ENCODE measurements at places on chromosomes 3 and 15. TPM values are rescaled to one million over a fixed set of nuclear protein-coding genes. Genes with fewer than 3 reads are reported as not detected.

GRCh38 chr15:57820119-57820518 is 113.6 kb downstream of the POLR2M start:
- DNase-seq = no peak

- DNase-seq = no peak
Observed at GRCh38 chr3:37198547-37198946, 24.2 kb upstream of the LRRFIP2 start.

GRCh38 chr3:40103829-40104228 is 205.7 kb upstream of the EIF1B start:
- DNase-seq = no peak

GRCh38 chr3:112736805-112737566 is 96.0 kb upstream of the CCDC80 start:
- DNase-seq = no peak

GRCh38 chr3:171013822-171014748 is 12.4 kb downstream of the SLC2A2 start:
- no peak for DNase-seq

DNA sequence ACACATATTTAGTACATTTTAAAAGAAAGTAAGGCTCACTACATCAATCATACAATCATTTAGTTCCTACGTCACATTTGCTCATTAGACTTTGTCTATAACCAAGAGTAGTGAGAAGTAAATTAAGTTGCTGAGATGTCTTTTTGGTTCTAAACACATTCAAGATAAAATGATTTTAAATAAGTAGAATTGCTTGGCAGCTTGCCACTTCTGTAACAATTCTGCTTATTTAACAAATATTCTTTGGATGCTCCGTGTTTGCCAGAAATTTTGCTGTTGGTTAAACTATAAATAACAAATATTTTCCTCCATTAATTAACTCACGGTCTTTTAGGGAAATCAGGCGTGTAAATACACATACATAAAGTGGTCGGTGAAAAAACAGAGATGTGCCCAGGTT is 18.3 kb downstream of the SUCNR1 start:
- no peak for DNase-seq

DNA sequence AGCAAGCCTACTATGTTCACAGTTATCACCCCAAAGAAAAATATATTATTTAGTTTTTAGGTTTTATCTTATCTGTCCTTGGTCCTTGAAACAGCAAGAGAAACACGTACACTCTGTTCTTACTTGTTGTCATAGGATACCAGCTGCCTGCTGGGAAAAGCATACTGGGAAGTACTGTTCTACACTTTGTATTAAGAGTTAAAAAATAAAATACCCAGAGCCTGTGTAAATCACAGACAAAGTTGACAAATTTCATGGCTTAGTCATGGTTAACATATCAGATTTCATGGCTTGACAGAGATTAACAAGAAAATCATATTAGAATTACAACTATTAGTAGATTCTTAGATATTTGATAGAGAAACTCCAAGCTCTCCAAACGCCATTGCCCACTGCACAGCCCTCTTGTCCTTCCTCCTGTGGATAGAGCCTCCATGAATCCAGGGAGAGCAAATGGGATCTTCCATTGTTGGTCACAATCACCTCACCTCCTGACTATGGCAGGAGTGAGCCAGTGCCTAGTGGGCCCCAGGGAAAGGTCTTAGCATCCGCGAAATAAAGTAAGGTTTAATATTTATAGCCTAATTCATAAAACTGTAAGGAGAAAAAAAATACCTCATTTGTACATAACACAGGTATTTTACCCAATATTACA is 128.1 kb upstream of the WNT5A start:
- no peak for DNase-seq

GRCh38 chr3:24709956-24710355 is 215.3 kb upstream of the THRB start:
- DNase-seq = no peak

DNA sequence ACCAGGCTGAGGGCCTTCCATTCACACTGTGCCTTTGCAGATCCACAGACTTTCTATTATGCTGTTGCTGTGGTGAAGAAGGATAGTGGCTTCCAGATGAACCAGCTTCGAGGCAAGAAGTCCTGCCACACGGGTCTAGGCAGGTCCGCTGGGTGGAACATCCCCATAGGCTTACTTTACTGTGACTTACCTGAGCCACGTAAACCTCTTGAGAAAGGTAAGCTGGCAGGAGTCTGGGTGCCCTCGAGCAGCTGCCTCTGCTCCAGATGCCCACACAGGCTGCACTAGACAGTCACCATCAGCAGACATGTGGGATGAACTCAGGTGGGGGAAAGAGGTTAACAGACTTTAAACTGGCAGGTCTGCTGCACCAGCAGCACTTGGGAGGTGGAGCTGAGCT is 8.3 kb downstream of the TF start:
- DNase-seq = no peak

- no peak for DNase-seq
Observed at GRCh38 chr3:63387568-63387967, 109.5 kb downstream of the SYNPR start.

GRCh38 chr3:101195951-101196713 is 124.2 kb downstream of the IMPG2 start:
- DNase-seq = peak; percentile 35

DNA sequence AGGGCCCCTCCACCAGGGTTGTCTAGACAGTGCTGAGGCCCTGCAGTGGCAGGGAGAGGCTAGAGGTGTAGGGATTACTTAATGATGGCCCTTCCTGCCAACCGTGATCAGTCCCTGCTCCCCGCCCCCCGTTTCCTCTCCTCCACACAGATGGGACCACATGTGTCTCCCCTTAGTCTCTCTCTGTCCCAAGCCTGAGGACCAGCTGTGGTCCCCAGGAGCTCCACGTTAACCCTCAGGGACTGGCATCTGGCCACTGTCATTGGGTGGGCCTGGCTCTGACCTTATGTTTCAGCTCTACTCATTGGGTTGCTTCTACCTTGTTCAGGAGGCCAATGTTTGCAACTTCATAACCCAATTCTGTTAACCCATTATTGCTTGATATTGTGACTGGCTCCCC is 6.0 kb upstream of the ALPK3 start:
- no peak for DNase-seq

GRCh38 chr3:82259994-82260393 is 498.5 kb upstream of the GBE1 start:
- no peak for DNase-seq

DNA sequence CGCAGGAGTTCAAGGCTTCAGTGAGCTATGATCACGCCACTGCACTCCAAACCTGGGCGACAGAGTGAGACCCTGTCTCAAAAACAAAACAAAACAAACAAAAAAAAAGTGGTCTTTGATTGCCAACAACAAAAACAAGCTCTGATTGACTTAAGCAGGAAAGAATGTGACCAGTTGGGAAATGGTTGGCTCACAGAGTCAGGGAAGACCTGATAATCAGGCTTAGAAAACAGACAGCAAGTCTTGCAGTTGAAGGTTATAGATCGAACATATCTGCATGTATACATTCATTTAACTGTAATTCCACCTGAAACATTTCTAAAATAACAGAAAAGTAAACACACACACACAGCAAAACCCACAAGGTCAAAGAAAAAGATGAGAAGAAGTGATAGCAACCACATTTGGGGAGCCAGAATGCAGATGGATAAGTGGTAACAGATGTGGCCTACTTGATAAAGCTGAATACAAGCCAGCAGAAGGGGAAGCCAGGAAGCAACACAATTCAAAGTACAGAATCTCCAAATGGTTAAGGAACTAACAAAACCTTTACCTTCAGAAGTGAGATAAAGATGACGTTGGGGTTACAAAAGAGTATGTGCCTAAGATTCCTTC is 699.9 kb upstream of the ZNF385D start:
- no peak for DNase-seq

Gene CFAP44
- 30.4 TPM for total RNA-seq

Gene ZNF501
- total RNA-seq = 14.3 TPM

Gene PDIA5
- total RNA-seq = 42.5 TPM

Gene ZIC1
- not detected for total RNA-seq

Data from urinary bladder (tissue), 4 donors.